ENCODE measurements at places on chromosomes 4 and X.

DNA sequence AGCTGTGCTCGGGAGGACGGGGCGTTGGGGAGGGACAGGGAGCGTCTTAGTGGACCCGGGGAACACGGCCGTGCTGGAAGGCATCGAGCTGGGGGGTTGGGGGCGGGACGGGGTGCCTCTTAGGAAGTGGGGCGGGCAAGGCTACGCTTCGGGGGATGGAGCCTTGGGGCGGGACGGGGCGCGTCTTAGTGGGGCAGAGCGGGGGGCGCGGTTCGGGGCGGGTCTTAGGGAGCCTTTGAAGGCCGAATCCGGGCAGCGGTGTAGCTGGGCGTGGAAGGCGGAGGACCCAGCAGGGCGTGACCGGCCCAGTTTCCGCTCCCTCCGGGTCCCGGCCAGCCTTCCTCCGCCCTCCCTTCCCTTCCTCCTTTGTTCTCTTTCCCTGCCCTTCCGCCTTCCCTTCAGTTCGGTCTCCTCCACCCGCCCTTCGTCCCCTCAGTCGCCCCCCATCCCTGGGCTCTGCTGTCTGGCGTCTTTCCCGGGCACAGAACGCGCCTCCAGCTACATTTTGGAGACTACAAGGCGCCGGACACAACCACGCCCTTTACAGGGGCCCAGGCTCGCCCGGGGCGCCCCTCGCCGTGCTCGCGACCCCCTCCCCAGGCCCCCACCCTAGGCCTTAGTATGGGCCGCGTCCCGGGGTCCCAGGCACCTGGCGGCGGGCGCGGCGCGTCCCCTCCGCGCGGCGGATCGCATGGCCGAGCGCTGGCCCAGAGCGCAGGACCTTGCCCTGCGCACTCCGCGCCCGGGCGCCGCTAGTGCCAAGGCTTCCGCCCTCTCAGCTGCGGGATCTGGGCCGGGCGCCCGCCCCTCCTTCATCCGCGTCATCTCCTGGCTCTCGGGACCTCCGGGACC lies at the start of gene ARSD:
ARSD (minus strand) TSS at position 757 of the 852 bp plus-strand sequence; CDS start at position 693, 64 bp downstream.
- DNase-seq: peak; percentile 7

GRCh38 chrX:153797415-153798015 lies 3.0 kb downstream of the SSR4 start:
- DNase-seq: no peak

DNA sequence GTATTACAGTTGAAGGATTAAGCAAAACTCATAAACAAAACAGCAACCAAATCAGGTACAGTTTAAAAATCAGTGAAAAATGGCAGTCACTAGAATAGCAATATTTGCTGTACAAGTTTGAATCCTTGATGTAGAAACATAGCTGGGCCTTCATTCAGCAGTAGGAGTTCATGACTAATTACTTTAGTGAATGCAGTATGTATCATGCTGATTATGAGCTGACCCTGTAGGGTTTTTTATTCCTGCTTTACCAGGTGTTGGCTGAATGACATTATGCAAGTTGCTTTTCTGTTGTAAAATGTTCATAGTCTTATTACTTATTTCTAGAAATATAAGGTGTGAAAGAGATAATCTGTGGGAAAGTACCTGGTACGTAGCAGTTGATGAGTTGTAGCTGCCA lies 179.6 kb downstream of the CCSER1 start:
- no peak for DNase-seq

DNA sequence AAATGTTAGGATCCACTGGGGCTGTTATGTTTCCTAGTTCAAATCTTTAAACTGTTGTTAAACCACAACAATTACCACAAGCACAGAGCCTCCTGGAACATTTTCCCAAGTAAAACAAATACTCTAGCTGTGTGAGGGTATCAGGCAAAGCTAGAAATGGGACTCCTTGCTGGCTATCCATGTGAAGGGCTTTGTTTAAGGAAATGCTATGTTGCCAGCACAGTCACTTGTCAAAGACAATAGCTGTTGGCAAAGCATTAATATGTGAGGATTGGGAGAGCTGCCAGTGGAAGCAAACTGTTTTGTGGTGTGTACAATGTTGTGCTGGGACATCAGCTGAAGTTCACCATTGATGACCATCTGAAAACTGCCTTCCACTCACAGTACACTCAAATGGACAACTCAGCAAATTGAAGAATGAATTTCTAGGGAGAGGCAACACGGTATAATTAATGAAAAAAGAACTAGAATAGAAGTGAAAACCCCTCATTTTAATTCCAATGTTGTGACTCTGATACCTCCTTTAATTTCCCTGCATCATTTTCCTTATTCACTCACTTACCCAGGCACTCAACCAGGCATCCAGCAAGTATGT lies 100.8 kb downstream of the ANXA3 start:
- DNase-seq: no peak

- no peak for DNase-seq
Observed at GRCh38 chr4:127631420-127631819, 1.3 kb upstream of the INTU start.

- DNase-seq: peak; percentile 46
Observed at GRCh38 chr4:48780865-48781214, 761 bp upstream of the FRYL start.

GRCh38 chr4:85790582-85790981 lies 315.6 kb downstream of the ARHGAP24 start:
- DNase-seq: no peak

GRCh38 chrX:27998666-27999065 lies 17.4 kb upstream of the DCAF8L1 start:
- no peak for DNase-seq

- no peak for DNase-seq
Observed at GRCh38 chrX:137566746-137567679, 1.1 kb downstream of the ZIC3 start.

DNA sequence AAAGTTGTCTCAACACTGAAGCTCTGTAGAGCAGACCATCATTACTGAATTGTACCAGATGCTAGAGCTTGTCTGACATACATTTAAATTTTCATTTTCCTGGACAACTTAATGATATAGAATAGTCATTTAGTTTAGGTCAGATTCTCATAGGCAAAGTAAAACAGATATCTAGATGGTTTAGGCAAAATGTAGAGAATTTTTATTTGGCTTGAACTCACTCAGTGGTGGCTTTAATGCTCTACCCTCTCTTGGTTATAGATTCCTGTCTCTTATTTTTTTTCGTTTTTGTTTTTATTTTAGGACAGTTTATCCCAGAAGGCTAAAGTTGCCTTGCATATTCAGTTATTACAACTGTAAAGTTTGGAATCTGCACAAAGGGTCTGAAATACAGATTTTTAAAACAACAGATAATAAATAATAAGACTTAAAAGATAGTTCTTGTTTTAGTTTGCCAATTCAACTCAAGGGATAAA lies 4.0 kb upstream of the IRS4 start:
- no peak for DNase-seq

DNA sequence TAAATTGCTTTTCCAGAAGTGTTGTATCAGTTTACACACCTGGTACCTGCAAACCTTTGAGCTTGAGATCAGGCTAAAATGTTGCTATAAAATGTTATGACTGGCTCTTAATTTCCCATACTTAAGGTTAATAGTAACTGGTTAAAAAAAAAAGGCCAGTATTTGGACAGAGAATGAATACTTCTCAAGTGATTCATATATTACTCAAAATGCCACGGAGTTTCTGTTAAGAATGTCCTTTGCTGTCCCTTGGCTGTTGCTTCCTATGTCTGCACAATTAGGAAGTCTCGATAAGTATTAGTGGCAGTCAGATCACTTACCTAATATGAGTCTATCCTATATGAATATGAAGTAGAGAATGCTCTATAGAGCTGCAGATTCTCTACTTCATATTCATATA lies 232.2 kb upstream of the IGFBP7 start:
- no peak for DNase-seq

DNA sequence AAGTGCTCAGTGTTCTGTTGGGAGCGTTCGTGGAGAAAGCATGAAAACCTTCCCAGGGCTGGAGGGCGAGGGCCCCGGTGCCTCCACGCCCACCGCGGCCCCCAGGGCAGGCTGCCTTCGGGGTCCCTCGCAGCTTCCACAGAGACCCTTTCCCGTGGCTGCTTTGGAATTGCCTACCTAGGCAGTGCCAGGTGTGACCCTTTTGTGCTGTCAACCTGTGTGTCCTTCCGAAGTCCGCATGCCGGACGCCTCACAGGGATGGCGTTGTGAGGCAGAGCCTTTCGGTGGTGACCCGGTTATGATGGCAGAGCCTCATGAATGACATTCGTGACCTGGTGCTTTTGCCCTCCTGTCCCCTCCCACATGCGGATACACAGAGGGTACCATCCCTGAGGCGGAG lies 17.4 kb downstream of the TMEM175 start:
- no peak for DNase-seq

DNA sequence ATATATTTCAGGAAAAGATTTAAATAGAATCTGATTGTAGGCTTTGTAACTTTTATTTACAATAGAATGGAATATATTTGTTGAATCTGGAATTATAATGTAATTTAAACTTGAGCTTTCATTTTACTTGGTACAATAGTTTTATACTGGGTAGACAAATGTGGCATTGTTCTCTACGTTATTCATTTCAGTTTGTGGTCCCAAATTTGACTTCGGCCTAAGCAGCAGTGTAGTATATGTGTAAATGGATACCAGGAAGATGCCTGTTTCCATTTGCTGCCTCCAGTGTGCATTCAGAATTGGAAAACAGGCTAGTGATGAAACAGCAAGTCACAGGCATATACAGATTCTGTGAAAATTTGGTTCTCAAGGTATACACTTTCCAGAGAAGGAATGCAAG lies 77.8 kb downstream of the CLDN22 start:
- DNase-seq: no peak

DNA sequence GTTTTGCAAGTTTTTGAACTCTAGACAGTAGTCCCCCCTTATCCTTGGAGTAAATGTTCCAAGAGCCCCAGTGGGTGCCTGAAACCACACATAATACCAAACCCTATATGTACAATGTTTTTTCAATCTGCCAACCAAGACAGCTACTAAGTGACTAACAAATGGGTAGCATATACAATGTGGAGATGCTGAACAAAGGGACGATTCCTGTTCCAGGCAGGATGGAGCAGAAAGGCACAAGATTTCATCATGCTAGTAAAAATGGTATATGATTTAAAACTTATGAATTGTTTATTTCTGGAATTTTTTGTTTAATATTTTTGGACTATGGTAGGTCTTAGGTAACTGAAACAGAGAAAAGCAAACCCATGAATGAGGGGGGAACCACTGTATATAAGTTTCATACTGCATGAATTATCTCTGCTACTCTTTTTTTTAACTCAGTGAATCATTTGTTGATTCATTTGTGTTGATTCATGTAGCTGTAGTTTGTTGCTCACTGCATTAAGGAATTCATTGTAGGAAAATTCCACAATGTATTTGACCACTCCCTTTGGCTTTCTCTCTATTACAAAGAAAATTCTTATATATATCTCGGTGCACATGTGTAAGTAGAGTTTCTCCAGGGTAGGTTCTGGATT lies 21.9 kb upstream of the ANXA3 start:
- DNase-seq: no peak

- no peak for DNase-seq
Observed at GRCh38 chr4:185171373-185172071, 28.5 kb downstream of the SLC25A4 start.

DNA sequence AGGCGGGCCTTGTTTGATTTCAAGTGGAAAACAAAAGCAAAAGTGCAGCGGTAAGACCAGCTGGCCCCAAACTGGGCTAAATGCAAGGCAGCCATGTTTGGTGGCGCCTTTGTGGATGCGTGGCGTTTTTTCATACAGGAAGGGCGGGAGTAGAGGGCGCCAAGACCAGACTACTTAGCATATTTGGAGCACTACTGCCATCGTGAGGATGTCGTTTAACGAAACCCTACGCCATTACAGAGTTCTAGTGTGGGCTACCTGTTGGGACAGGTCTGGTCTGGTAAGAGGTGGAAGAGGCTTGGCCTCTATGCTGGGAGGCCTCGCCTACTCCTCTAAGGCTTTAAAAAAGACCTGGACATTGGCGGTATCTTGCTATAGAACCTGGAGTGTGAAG lies 230.7 kb upstream of the STK26 start:
- DNase-seq: peak; percentile 91

DNA sequence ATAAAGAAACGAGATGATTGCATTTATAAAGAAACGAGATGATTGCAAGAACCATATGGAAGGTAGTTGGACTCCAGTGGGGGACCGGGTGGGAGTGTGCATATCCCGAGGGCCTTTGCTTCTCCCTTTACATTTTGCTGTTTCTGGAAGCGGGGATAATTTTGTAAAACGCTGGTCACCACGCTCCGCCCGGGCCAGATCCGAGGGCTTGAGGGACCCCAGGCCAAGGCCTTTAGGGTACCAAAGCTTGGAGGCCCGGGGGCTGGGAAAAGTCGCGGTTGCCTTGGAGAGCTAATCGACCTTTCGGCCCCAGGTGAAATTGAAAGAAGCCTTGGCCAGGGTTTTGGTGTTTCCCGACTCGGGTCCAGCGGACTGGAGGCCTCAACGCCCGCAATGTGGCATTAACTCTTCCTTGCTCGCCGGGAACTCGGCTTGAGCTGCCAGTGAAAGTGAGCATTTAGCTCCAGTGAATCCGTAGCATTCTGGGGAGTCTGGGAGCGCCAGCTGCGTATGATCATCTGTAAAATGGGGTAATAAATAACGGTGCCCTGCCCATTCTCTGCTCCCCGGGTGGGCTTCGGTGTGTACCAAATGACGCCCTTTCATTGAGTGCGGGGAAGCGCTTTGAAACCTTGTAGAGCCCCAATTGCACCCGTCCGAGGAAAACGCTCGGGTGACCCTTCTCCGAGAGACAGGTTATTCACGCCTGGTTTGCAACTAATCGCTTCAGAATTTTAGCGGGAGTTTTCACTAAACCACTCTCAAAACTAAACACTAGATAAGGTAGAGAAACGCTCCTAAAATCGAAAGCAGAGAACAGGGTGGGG lies 4.5 kb downstream of the NKX3-2 start:
- DNase-seq: no peak

GRCh38 chrX:13658602-13659001 lies 5.7 kb downstream of the TCEANC start:
- DNase-seq: no peak

GRCh38 chr4:25970691-25971432 lies 56.8 kb downstream of the SMIM20 start:
- no peak for DNase-seq

DNA sequence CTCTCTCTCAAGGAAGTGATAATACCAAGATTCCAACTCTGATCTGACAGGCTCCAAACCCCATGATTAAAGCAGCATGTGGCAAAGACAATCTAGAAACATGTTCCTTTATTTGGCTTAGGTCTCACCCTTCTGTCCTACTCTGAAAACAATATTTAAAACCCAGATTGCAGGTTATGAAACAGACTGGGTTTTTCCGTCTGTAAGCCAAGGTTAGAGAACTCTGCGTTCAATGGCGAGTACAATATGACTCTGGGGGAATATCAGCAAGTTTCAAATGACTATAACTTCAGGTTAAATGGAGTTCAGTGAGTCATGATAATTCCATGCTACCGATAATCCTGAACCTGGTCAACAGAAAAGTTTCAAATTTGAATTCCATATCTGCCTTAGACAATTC lies 50.8 kb downstream of the ANAPC10 start:
- no peak for DNase-seq

- DNase-seq: no peak
Observed at GRCh38 chrX:19715711-19716638, 171.4 kb downstream of the SH3KBP1 start.

Measured in activated CD4-positive, alpha-beta T cell treated with anti-CD3 and anti-CD28 coated beads for 4 hours (primary cell).